ENCODE measurements at places on chromosomes 3 and 15.

- DNase-seq: peak; percentile 65
Observed at GRCh38 chr3:36373666-36374065, 6.6 kb upstream of the STAC start.

DNA sequence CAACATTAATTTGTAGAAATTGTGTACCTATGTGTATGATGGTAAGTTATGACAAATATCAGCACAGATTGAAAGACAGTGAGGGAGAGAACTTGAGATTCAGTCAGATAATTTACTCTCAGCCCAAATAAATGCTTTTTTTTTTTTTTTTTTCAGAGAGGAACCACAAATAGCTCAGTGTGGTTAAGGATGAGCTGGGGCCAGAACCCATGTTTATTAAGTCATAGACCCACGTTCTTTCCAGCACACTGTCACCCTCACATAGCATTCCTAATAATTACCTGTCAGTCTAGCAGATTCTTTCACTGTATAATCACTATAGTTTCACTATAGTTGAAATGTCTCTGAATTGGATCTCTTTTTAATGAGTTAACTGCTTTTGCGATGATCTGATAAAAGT is 246.1 kb downstream of the ZIC1 start:
- peak; percentile 89 for DNase-seq

DNA sequence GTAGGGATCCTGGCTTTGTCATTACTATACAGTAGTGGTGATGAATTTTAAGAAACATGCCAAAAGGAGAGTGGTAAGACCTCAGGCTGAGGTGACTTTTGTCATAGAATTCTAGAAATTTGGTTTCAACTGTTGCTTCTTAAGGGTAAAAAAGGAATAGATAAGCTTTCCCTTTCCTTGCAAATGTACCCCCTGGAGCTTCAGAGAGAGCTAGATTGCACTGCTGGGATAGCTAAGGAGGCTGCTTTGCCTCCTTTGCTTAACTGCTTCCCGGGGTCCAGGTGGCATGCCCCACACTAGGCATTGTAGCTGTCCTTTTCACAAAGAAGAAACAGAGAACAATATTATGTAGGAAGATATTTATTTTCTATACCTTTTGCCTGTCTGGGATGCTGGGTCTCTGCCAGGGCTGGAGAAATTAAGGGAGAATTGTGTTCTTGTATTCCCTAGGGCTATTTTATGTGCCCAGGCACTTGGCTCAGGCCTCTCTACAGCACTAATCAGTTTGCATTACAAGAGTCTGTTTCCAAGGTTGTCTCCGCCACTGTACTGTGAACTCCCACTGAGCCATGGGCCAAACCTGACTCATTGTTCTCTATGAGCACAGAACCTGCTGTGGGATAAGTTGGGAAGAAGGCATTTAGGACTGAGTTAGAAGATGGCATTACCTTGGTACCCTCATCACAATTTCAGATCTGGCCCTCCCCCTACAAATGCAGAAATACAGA is 460.0 kb downstream of the PDCD6IP start:
- DNase-seq: no peak

- no peak for DNase-seq
Observed at GRCh38 chr3:53989946-53990345, 98.3 kb upstream of the SELENOK start.

- no peak for DNase-seq
Observed at GRCh38 chr15:87566236-87566635, 690.3 kb downstream of the NTRK3 start.

GRCh38 chr3:185176750-185177359 is 24.0 kb upstream of the C3orf70 start:
- DNase-seq: peak; percentile 37

DNA sequence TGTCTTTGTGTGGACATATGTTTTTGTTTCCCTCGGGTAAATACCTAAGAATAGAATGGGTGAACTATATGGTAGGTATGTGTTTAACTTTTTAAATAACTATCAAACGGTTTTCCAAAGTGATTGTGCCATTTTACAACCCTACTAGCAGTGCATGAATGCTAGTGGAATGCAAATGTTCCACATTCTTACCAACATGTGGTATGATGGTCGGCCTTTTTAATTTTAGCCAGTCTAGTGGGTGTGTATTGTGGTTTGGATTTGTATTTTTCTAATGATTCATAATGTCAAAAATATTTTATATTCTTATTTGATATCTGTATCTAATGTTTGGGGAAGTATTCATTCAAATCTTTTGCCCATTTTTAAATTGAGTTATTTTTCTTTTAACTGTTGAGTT is 68.2 kb upstream of the SMAD3 start:
- DNase-seq: peak; percentile 94

GRCh38 chr3:142215106-142215505 is 10.3 kb downstream of the GK5 start:
- no peak for DNase-seq

- no peak for DNase-seq
Observed at GRCh38 chr3:80889535-80889934, 871.9 kb downstream of the GBE1 start.

DNA sequence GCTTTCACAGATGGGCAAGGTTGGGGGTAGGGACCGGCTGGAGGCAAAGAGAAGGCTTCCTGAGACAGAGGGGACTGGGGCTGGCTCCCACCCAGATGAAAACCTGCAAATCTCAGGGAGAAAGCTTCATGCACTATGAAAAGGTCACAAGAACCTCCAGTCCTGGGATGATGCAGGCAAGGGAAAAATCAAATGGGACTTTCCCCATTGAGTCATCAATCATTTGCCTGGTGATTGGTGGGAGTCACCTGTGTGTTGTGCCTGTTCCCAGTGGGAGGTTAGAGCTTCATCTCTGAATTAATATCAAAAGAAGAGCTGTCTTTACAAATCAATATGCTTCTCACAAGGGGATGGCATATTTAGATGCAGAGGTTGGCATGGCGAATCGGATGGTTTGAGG is 49.9 kb downstream of the CACNA1D start:
- DNase-seq: no peak

DNA sequence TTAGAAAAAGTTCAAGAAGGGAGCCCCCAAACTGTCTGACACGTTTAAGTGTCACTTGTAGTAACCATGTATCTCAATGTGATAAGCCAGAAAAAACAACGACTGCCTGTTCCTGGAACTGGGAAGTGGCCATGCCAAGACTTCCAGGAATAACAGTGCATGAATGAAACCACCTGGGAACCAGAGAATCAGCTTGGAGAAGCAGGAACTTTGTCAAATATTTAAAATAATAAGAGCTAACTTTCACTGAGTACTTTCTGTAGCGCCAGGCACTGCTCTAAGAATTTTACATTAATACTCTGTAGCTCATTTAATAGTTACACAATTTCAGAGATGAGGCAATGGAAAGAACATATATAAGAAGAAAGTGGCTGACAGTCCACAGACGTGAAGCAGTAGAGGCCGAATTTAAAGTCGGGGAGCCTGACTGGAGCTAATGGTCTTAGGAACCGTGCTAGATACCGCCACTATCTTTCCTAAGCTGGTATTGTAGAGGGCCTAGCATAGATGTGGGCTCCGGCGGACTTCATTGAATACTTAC is 876 bp downstream of the PLSCR1 start:
- peak; percentile 23 for DNase-seq

DNA sequence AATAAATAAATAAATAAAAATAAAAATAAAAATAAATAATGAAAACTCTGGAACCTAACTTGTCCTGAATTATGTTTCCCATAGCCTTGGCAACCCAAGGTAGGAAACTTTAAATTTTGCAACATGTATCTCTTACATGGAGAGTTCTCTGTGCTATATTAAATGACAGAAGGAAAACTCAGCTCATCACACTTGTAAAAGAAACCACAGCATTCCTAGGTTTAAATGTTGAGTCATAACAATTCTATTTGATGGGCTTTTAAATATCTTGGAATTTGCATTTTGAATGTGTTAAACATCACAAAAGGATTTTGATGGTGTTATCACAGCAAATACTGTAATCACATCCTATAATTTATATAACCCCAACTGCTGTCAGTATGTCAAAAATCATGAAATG is 144.2 kb downstream of the LRTM1 start:
- peak; percentile 65 for DNase-seq

- peak; percentile 9 for DNase-seq
Observed at GRCh38 chr3:12536423-12536822, 8.9 kb downstream of the MKRN2OS start.

DNA sequence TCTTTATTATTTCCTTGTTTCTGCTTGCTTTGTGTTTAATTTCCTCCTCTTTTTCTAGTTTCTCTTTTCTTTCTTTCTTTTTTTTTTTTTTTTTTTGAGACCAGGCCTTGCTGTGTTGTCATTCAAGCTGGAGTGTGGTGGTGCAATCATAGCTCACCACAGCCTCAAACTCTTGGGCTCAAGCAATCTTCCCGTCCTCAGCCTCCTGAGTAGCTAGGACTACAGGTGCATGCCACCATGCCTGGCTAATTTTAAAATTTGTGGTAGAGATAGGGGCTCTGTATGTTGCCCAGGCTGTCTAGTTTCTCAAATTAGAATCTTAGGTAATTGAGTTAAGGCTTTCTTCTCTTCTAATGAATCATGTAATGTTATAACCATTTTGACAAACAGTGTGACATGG is 22.4 kb downstream of the SLMAP start:
- DNase-seq: no peak

- DNase-seq: no peak
Observed at GRCh38 chr3:117485841-117486240, 776.3 kb downstream of the TUSC7 start.

DNA sequence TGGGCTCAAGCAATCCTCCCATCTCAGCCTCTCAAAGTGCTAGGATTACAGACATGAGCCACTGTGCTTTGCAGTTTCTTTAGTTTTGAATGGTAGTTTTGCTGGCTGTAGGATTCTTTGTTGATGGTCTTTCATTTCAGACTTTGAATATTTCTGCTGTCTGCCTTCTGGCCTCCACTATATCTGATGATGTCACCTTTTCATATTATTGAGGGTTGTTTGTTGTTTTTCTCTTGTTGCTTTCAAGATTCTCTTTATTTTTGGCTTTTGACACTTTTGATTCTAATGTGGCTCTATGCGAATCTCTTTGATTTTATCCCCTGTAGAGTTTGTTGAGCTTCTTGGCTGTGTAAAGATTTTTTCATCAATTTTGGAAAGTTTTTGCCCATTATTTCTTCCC is 79.0 kb upstream of the MANF start:
- no peak for DNase-seq

DNA sequence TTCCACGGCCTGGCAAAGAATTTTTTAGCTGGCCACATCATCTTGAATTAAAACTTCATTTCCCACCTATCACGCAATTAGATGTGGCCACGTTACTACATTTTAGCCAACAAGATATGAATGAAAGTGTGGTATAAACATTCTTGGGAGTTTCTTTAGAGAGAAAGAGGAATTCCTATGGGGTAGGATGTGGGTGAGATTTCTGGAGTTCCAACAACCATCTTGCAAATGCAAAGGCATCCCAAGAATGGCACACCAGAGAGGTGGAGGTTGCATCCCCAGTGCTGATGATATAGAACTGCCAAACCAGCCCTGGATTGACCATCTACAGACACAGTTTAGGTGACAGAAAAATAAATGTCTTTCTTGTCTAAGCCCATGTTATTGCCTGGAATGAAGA is 66.3 kb upstream of the AKAP13 start:
- DNase-seq: peak; percentile 65

DNA sequence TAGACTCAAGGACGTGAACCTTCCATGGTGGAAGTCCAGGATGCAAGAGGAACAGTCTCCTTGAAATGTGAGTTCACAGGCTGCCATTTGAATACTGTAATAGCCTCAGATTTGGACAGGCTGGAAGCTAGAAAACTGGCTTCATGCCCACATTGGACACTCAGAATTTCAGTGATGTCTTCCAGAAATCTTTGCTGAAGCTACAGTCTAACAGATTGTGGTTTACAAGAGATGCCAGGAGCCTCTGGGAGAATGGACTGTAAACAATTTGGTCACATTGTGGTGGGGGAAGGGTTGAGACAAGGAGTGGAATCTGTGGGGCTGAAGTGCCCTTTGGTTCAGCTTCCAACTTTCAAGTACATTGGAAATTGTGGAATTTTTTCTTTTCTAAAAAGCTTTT is 252.0 kb upstream of the PROK2 start:
- peak; percentile 59 for DNase-seq

DNA sequence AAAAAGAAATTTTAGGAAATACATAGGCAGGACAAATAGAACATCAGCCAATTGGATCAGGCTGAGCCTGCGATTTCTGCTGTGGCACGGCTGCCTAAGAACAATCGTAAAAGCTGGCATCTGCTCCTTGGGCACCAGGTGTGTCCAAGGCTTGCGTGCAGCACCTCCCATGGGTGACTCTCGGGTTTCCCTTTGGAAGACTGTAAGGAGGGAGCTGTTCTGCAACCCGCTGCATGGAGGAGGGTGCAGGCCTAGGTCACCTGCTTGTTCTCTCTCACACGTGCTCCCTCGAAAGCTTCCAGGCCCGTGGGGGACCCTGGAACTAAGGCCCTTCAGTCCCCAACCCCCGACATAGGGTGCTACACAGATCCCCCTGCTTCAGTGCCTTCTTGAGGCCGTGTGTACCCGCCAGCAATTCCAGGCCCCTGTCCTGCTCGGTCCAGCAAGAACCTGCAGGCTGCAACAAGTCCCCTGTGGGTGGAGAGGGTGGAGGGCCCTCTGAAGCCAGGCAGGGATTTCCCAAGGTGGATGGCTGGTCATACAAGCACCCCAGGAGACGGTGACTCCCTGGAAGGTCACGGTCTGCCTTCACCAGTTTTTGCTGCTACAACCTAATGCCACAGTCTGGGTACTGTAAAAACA is 3.4 kb downstream of the GP9 start:
- DNase-seq: no peak

GRCh38 chr3:50303013-50303815 is at the start of gene HYAL1:
Gene HYAL1 (minus strand): TSS chr3:50303574. CDS start chr3:50302956, 618 bp downstream.
- DNase-seq: no peak

DNA sequence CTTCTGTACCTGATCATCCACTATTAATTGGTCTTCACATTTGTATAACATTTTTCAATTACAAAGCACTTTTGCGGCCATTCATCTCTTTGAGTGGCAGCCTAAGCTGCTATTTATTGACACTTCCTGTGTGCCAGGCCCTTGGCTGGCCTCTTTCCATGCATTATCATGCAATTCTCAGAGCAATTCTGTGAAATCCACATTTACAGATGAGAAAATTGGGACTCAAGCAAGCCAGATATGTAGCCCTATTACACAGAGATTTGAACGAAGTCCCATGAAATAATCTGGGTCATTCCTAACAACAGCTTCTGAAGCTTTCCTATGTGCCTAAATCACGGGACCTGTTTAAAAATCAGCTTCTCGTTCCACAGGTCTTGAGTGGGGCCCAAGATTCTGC is 17.4 kb downstream of the SLC6A1 start:
- no peak for DNase-seq

DNA sequence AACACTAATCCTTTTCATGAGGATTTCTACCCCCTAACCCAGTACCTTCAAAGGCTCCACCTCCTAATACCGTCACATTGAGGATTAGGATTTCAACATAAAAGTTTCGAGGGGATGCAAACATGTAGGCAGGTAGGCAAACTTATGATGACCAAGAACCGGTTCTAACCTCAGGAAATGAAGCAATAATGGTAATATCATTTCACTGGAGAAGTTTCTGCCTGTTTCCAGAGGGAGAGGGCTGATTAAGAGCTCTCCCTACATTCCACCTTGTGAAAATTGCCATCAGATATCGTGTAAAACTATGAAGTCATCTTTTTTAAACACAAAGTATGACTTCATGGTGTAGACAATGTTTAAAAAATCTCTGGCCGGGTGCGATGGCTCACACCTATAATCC is 31.6 kb downstream of the NKIRAS1 start:
- no peak for DNase-seq

All from fibroblast of skin of right biceps (primary cell).